ENCODE measurements at places on chromosomes 5 and 9.

DNA sequence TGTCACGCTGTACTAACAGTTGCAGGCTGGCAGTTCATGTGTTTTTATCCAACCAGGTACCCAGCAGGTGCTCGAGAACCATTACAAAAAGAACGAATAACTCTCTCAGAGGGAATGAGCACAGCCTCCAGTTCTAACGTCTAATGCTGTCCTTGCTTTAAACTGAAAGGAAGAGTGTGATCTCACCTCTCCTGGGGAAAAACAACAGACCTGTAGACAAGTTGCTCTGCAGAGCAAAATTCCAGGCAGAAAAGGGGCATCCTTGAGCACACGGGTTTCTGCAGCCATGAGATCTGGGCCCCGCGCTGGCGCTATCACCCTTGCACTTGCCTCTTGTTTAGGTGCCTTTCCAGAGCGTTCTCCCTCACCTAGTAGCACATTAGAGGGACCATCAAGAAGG is 92.5 kb upstream of the DNAH5 start:
- no peak for DNase-seq

DNA sequence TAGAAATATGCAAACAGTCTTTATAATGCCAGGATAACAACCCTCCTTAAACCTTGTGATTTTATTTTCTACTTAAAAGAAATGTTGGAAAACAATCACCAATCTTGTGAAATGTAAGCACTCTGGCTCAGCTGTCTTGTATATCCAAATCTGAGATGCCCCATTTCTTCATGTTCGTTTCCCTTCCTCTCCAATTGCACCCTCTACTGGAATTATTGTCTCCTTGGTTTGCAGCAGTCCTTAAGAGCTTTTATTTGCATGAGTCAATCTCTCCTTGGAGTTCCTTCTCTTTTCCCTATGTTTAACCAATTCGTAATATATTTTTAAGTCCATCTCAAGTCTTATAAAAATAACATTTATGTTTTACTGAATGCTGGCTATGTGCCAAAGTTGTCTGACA is 362.0 kb upstream of the CDH10 start:
- DNase-seq = no peak

DNA sequence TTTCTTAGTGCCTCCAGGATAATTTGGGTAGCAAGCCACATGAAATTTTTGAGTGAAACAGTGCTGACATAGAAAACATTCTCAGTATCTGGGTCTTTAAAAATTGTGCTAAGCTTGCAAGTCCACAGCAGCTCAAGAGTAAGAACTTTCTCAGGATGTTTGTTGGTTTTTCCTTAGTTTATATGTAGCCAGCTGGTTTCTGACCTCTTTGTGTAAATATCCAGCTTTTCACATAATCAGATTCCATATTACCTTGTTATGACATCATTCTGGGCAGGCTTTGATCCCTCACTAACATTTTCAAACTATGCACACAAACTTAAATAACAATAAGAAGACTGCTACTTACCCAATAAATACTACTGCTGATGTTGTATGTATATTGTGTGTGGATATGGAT is 82.9 kb upstream of the VCAN start:
- no peak for DNase-seq

DNA sequence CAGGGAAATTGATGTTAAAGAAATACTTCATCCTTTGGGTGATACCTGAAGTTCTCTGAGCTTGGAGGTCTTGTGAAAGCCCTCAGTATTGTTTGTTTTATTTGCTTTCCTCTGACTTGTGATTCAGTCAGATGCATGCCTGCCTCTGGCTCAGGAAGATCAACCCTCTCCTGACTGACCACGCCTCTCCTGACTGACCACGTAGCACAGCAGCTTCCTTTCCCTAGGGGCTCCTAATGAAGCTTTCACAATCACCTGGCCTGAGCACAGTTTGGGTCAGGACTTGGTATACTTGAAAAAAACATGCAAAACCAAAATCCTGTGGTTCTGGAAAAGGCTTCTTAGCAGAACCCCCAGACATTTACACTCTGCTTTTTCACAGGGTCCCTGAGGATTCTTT is 3.8 kb downstream of the TGFBI start:
- no peak for DNase-seq

DNA sequence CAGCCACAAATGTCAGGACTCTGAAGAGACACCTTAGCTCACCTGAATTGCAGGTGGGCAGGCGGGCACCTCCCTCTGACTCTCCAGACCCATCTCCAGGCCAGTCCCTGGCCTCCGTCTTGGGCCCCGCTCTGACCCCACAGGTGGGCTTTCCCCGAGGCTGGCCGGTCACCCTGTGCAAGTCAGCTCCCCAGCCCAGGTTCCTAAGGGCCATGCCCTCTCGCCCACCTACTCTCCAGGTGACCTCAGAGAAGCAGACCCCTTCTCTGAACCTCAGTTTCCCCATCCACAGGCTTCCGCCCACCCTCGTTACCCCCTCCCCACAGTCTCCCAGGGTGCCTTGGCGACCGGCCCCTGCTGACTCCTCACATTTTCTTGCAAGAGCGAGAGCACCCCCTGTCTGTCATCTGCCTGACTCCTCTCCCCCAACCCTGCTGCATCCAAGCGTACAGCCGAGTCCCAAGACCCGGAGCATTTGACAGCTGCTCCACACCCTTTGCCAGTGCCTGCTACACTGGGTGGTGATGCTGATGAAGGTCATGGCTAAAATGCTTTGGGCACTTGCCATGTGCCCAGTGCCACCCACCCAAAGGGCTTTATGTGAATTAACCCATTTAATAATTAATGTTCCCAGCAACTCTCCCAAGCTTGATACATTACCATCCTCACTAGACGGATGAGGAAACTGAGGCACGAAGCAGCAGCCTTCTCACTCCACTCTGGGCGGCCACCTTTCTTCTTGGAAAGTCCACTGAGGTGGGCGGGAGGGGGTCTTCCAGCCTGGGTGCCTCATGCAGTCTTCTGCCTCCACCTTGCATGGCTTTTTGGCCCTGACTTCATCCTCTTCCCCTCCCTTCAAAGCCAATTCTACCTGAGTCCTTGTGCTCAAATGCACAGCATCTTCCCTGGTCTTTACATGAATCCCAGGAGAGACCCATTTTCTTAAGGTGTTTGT is 51.1 kb upstream of the ORM1 start:
- DNase-seq = no peak

GRCh38 chr9:100425758-100426157 is 1.2 kb upstream of the MSANTD3 start:
- no peak for DNase-seq

- DNase-seq = no peak
Observed at GRCh38 chr5:127993476-127993875, 90.1 kb upstream of the SLC12A2 start.

DNA sequence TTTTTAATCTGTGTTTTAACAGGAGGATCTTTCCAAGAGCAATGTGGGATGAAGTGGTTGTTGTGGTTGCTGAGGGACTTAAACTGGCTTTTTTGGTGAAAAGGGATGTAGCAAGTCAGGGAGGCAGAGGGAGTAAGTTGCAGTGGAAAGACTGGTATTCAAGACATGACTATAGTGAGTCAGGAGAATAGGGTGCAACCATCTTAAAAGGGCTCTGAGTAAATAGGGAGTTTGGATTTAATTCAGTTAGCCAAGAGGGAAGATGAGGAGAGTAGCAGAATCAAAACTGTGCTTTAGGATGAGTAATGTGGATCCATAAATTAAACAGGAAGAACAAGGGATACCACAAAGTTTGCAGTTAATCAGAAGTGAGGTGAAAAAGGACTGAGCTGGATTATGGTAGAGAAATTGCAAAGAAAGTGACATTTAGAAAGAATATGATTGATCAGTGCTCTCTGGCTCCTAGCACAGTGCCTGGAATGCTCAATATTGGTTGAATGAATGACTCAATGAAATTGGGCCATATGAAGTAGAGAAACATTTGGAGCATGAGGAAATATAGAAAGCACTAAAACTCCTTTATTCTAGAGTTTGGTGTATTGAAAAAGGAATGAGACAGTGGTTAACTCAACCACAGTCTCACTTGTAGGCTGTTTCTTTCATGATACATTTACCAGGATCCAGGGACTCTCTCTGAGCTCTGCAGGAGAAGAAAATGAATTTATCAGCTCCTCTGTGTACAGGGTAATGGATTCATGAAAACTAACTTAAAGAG is 5.1 kb downstream of the POLR3G start:
- no peak for DNase-seq

DNA sequence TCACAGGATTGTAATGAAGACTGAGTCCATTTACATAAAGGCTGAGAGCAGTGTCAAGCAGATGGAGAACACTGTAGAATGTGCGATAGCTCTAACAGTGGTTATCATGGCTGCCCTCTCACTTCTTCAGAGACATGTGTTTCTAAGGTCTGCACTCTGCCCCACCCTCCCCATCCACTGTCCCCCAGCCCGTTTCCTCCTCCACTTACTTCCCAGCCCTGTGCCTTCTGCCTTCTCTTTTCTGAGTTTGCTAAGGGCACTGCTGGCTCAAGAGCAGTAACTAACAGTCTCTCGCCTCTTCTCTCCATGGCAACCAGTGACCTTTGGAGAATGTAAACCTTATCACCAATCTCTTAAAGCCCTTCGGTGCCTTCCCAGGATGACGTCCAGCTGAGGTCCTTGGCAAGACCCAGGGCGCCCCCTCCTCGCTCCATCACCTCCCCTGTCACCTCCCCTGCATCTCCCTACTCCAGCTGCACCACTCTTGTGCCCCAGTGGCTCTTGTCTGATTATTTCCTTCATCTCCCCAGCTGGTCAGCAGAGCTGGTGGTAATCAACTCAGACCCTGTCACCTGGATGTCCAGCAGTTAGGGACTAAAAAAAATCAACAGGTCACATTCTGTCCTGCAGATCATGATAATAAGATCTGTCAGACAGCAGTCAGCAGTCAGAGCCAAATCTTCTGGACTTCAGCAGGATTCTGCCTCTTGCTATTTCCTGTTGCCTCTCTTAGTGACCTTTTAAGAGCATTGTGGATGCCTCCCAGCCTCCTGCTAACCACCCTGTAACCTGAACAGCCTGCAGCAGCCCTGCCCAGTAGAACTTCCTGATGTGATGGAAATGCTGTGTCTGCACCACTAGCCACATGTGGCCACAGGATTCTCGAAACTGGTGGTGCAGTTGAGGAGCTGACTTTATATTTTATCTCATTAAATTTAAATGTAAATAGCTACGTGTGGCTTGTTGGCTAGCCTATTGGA is 9.0 kb downstream of the FXN start:
- DNase-seq = no peak

- DNase-seq = no peak
Observed at GRCh38 chr9:100587375-100587774, 9.5 kb downstream of the CAVIN4 start.

- DNase-seq = no peak
Observed at GRCh38 chr9:73089304-73089985, 62.2 kb upstream of the ANXA1 start.

DNA sequence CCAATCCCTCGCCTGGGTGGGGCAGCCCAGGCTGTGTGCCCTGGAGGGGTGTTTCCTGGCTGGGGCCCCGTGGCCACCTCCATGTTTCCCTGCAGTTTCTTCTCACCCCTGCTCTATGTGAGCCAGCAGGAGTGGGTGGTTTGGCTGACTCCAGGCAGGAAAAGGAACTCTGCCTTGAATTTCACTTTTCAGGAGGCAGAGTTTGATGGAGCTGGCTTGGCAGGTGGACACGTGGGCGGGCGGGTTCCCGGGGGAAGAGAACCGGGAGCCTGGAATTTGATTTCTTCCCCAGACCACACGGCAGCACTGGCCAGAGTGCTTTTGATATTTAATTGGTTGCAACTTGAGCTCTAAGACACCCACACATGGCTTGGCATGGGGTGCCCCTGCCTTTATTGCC is 119.8 kb upstream of the PANK3 start:
- no peak for DNase-seq

- DNase-seq = no peak
Observed at GRCh38 chr9:121738968-121739367, 87.5 kb downstream of the DAB2IP start.

GRCh38 chr5:141527426-141527825 is 38.5 kb downstream of the PCDHGC5 start:
- DNase-seq = no peak

GRCh38 chr9:69502671-69503301 is 169.4 kb downstream of the APBA1 start:
- DNase-seq = no peak

DNA sequence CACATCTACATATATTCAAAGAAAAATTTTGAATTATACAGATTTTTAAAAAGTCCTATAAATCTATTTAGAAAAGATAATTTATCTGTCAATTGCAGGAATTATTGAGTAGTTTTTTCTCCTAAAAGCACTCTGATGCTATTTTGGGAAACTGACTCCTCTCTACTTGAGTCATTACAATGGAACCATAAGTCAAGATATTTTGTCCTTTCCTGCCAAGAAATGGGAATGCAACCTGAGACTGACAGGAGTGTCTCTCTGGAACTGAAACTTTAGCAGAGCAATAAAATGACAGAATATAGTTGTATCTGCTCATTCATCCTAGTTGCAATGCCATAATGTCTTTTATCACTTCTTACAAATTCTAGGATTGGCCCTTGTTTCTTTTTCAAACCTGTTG is 48.6 kb downstream of the CARTPT start:
- DNase-seq = no peak

DNA sequence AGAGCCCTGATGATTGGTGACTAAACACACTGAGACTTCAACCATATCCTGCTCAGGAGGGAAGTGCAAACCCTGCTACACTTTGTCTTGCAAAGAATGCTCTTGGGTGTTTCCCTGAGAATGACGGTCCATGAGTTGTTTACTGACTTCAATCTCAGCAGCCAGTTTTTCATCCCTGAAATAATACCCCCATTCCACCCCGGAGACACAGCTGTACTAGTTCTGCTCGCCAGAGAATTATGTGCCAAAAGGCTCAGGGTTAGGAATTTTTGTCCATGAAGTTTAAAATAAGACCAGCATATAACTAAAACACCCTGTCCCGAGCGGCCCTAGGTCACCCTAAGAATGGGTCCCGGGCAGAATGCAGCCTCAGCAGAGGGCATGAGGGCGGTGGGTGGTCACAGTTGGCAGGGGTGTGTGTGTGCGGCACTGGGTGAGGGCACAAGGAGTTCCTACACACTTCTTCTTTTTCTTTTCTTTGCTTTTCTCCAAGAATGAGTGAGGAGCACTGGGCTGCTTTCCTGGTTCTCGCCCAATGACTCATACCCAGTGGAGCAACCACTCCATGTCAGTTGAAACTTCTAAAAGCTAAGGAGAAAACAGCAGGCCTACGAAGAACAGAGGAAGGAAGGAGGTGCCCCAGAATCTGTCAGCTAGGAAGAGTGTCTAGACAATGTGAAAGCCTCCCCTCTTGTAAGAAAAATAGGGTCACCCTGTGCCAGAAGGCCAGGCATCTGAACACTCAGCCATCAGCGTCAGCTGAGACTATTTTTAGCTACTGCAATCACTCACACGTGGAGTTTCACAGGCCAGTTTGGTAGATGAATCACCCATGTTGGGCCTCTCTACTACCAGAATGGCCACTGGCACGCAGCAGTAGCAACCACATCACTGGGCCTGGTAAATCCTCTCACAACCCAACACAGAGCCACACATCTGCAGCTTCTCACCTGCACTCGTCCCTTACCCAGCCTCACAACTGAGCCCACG is 105.9 kb downstream of the DPYSL3 start:
- DNase-seq = no peak

GRCh38 chr5:1431021-1431811 is 14.0 kb downstream of the SLC6A3 start:
- DNase-seq = no peak

DNA sequence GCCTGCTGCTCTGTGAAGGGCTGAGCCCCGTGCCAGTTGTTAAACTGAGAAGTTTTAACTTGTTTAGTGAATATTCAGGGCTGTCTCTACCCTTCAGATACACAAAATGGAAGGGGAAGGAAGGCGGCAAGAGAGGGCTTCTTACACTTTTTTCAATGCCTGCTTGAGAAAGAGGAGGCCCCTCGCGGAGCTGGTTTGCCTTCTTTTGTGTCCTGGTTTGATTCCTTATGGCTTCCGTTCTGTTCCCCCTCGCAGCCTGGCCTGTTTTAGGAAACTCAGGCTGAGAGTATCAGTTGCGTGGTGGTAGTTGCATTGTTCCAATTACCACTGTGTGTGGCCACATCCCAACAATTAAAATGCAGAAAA is 1.0 kb downstream of the FAM53C start:
- DNase-seq = no peak
